A549 treated with DMSO at 1 μM for 4 hours (cell line): ENCODE measurements at places on chromosomes 3 and 15. TPM values are rescaled to one million over a fixed set of nuclear protein-coding genes. Genes with fewer than 3 reads are reported as not detected.

The RGMA gene
- 0.10 to 0.46 TPM (median 0.28 TPM) in 4 of 5 replicates, not detected in the other for total RNA-seq

The RHCG gene
- 33.6 to 42.7 TPM (median 35.6 TPM) in 5 replicates for total RNA-seq

The LMAN1L gene
- total RNA-seq, result not detected in 5 replicates

The COL7A1 gene
- 139 to 257 TPM (median 204 TPM) in 5 replicates for total RNA-seq

The LTF gene
- total RNA-seq, result not detected in 5 replicates

The ANAPC13 gene
- 45.4 to 54.0 TPM (median 50.5 TPM) in 5 replicates for total RNA-seq

The STAG1 gene
- 8.7 to 12.0 TPM (median 10.5 TPM) in 5 replicates for total RNA-seq

The BFSP2 gene
- total RNA-seq, result not detected in 5 replicates

The ATP13A5 gene
- not detected in 5 replicates for total RNA-seq

The OR5K2 gene
- total RNA-seq, result not detected in 5 replicates

The SNURF gene
- total RNA-seq, result 7.1 to 15.1 TPM (median 8.0 TPM) in 5 replicates

The ZNF860 gene
- 0.97 to 1.5 TPM (median 1.1 TPM) in 5 replicates for total RNA-seq

The SLC28A2 gene
- not detected in 5 replicates for total RNA-seq

The LRRN1 gene
- not detected in 5 replicates for total RNA-seq

The SAXO2 gene
- 1.8 to 2.4 TPM (median 2.2 TPM) in 5 replicates for total RNA-seq

The TMOD3 gene
- total RNA-seq, result 46.1 to 69.9 TPM (median 59.3 TPM) in 5 replicates

The FRMD5 gene
- 3.9 to 5.6 TPM (median 4.2 TPM) in 5 replicates for total RNA-seq

The SLC24A5 gene
- not detected in 5 replicates for total RNA-seq

The CEMIP gene
- total RNA-seq, result 1.8 to 3.1 TPM (median 2.2 TPM) in 5 replicates

The CYP1A1 gene
- total RNA-seq, result 1.3 to 3.1 TPM (median 1.8 TPM) in 5 replicates

The PLAAT1 gene
- total RNA-seq, result 0.23 TPM in 1 of 5 replicates, not detected in the others

The NEK10 gene
- total RNA-seq, result 0.86 to 1.8 TPM (median 1.3 TPM) in 5 replicates

The SAMD7 gene
- not detected in 5 replicates for total RNA-seq

The ITIH4 gene
- 0.38 to 1.6 TPM (median 0.84 TPM) in 5 replicates for total RNA-seq

The CPN2 gene
- not detected in 5 replicates for total RNA-seq

The SHC4 gene
- 0.80 to 1.1 TPM (median 1.0 TPM) in 5 replicates for total RNA-seq

The LRRC34 gene
- not detected in 5 replicates for total RNA-seq

The PLA2G4E gene
- not detected in 5 replicates for total RNA-seq

The CAMK1 gene
- total RNA-seq, result 13.0 to 18.9 TPM (median 16.3 TPM) in 5 replicates

The ZDHHC23 gene
- total RNA-seq, result 2.2 to 4.3 TPM (median 3.6 TPM) in 5 replicates

The ANKUB1 gene
- not detected in 5 replicates for total RNA-seq

The CHRM5 gene
- 0.05 TPM in 1 of 5 replicates, not detected in the others for total RNA-seq

The CSTA gene
- total RNA-seq, result 0.63 to 1.2 TPM (median 1.1 TPM) in 5 replicates

The TAMM41 gene
- 16.5 to 30.3 TPM (median 27.6 TPM) in 5 replicates for total RNA-seq

The IGSF10 gene
- 0.53 to 0.81 TPM (median 0.76 TPM) in 5 replicates for total RNA-seq

The PIGZ gene
- 1.1 to 1.6 TPM (median 1.2 TPM) in 5 replicates for total RNA-seq
